Endothelial cell of coronary artery (primary cell): ENCODE measurements at places on chromosomes 1 and 21. TPM values are rescaled to one million over a fixed set of nuclear protein-coding genes. Genes with fewer than 3 reads are reported as not detected.

Gene TSPEAR
- total RNA-seq, result not detected in 2 replicates

Gene KMO
- total RNA-seq, result under 0.01 TPM in 1 of 2 replicates, not detected in the other

Gene TNFSF18
- 14.1 and 17.4 TPM in 2 replicates for total RNA-seq

Gene TTC39A
- 0.81 and 0.85 TPM in 2 replicates for total RNA-seq

Gene ZNF670
- 4.5 and 5.6 TPM in 2 replicates for total RNA-seq

Gene C1orf116
- total RNA-seq, result not detected in 2 replicates

Gene SELL
- 0.56 and 2.1 TPM in 2 replicates for total RNA-seq

Gene LCE1D
- total RNA-seq, result not detected in 2 replicates

Gene CRYZL1
- total RNA-seq, result 31.8 and 37.6 TPM in 2 replicates

Gene CIART
- 0.54 and 1.6 TPM in 2 replicates for total RNA-seq

Gene LPAR3
- not detected in 2 replicates for total RNA-seq

Gene C1orf53
- 2.6 and 4.0 TPM in 2 replicates for total RNA-seq

Gene CCDC185
- total RNA-seq, result not detected in 2 replicates

Gene NR1I3
- total RNA-seq, result not detected in 2 replicates

Gene NMNAT1
- 10.7 and 13.1 TPM in 2 replicates for total RNA-seq

Gene NOS1AP
- total RNA-seq, result 0.66 and 0.81 TPM in 2 replicates

Gene NECAP2
- 148 and 161 TPM in 2 replicates for total RNA-seq

Gene GBP6
- total RNA-seq, result not detected in 2 replicates

Gene COL24A1
- 0.09 TPM in 2 replicates for total RNA-seq

Gene PRAMEF4
- total RNA-seq, result not detected in 2 replicates

Gene HAX1
- 87.4 and 90.5 TPM in 2 replicates for total RNA-seq

Gene UHMK1
- 58.2 and 68.4 TPM in 2 replicates for total RNA-seq
